Stimulated activated CD4-positive, alpha-beta T cell treated with anti-CD3 and anti-CD28 coated beads, TNF-alpha, amount 100 ng/mL, for 4 hours (primary cell): ENCODE measurements at places on chromosomes 12 and 14.

GRCh38 chr12:113397497-113398197 lies 6.0 kb downstream of the SDS start:
- DNase-seq: no peak

DNA sequence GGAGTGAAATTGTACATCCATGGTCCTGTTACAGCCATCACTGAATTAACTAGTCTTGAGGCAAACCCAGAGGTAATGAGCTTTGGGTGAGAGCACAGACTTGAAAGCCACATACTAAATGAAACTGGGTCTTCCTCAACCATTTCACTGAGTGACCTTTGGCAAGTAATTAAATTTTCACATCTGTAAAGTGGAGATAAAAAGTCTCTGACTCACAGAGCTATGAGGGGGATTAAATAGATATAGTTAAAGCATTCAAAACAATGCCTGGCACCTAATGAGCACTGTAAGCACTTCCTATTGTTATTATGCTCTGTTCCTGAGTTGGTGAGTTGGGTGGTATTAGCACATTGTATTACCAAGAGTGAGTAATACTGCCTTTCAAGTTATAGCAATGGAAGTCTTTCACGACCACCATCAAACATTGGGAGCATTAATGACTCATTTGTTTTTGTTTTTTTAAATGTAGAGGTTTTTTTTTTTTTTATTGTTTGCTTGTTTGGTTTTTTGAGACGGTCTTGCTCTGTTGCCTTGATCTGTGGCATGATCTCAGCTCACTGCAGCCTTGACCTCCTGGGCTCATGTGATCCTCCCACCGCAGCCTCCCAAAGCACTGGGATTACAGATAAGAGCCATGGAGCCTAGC lies 12.5 kb upstream of the STRN3 start:
- no peak for DNase-seq

- DNase-seq: no peak
Observed at GRCh38 chr14:44279357-44279756, 227.7 kb downstream of the FSCB start.

DNA sequence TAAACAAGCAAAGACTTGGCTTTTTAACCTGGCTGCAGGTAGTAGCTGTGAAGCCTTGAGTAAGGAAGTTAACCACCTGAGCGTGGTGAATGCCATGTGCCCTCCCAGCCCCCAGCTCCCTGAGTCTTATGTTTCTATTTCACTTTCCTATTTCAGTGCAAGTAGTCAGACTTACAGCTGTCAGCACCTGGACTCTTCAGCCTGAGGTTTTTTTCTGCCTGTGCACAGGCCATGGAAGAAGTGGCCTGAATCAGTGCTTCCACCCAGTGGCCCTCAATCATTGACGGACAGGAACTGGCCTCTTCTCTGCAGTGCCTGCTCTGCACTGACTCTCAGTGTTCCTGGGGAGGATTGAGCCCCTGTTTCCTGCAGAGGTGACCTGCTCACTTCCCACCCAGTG lies 796.4 kb downstream of the MED13L start:
- DNase-seq: no peak

GRCh38 chr14:45199230-45199629 lies 53.8 kb downstream of the MIS18BP1 start:
- DNase-seq: no peak

GRCh38 chr14:95157048-95157326 lies 342 bp downstream of the DICER1 start:
- DNase-seq: no peak

DNA sequence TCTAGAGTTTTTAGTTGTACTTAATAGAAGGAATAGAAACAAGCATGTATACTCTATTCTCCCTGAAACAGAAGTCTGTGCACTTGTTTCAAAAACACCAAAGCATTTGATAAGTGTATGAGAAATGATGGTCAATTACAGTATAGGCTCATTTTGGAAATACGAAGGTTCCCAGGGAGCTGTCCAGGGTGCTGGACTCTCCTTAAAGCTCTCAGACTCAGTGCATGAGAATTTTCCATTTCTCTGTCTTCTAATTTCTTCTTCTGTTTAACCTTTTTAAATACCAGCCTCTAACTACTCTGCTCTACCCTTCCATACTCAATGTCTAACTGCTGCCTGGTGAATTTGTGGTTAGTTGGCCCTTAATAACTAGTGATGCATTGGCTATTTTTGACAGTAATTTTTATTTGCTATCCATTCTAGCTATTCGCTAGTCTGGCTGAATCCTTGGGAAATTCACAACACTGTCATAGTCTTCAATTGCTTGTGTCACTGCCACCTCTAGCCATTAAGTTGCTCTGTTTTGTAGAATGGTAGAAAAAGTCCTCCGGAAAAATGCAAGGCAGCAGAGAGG lies 229.2 kb downstream of the NRXN3 start:
- DNase-seq: no peak

DNA sequence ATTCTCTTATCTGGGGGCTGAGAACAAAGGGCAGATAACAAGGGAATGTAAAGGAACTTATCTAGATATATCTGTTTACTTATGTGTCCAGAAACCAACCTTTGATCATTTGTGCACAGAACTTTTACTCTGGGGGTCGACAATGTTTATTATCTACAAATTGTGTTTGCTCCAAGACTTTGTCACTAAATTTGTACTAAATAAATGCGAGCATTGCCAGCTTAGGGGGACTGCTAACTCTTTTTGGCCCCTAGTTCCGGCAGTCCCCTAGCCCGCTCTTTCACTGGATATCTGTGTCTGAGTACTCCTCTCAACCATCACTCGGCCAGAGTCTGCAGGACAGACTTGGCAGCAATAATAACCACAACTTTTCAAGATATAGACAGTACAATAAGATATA lies 88.2 kb downstream of the FSCB start:
- no peak for DNase-seq

- no peak for DNase-seq
Observed at GRCh38 chr14:34325493-34325892, 136.5 kb downstream of the SPTSSA start.
